ENCODE measurements at places on chromosomes 11 and 22.

DNA sequence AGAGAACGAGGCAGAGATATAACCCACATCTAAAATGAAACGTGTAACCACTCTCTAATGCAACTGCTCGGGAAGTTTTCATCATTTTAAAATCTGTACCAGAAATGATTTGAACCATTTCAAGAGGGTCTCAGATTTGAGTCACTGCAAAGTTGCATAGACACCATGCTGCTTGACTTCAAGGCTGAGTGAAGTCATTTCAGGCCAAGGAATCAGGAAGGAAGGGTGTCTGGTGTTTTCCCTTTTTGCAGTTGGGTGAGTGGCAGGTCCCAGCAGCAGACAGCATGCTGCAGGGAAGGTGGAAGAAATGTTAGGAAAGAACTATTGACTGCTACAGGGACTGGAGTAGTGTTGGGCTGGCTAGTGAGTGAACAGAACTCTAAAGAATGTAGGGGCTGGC lies 16.5 kb downstream of the TANGO2 start:
- no peak for DNase-seq

DNA sequence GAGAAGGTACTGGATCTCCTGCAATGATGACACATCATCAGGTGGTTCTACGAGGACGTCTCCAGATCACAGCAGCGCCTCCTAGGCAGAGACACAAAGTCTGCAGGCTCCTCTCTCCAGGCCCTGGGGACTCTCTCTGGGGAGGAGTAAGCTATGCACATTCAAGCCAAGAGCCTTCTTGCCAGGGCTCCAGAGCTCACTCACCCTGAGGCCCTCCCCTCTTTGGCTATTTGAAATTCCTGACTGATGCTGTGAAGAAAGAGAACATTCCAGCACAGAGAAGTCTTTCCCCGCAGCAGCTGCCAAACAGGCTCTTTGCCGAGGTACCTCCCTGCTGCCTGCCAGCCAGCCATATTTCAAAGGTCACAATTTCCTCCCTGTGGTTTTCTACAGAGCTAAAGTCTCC lies 204.9 kb downstream of the CSNK2A3 start:
- peak; percentile 96 for DNase-seq

GRCh38 chr11:69659591-69659990 lies 15.6 kb downstream of the LTO1 start:
- no peak for DNase-seq

DNA sequence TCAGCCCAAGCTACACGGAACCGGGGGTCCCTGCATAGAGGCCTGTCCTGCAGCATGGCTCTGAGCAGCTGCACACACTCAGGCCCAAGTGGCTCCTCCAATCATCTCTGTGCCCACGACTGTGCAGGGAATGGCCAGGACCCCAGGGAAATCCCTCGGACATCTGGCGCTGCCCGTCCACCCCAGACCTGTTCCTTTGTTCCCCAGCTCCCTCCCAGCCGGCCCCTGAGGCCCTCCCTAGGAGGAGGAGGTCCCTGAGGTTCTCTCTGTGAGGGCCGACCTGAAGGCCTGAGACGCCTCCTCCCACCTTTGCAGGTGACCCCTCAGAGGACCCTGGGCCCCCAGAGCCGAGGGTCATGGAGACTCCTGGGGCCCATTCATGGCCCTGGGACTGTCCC lies 1.1 kb downstream of the MLC1 start:
- DNase-seq: no peak

DNA sequence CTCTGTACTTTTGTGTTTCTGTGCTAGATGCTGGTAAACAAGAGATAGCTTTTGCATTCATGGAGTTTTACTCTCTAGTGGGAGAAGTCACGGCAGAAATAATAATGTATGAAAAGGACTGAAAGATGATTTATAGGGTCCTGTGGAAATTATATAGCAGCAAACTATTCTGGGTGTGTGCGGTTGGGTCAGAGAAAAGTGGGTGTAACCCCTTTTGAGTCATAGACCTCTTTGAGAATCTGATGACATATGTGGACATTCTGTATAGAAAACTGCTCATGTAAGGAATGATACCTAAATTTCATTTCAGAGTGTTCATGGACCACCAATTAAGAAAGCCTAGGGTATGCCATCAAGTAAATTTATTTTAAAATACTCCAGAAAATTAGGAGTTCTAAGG lies 54.4 kb downstream of the TMEM135 start:
- peak; percentile 45 for DNase-seq

GRCh38 chr11:36360826-36361415 lies 64.8 kb downstream of the PRR5L start:
- no peak for DNase-seq

GRCh38 chr11:2846056-2846455 lies 39.5 kb downstream of the CDKN1C start:
- DNase-seq: peak; percentile 45

DNA sequence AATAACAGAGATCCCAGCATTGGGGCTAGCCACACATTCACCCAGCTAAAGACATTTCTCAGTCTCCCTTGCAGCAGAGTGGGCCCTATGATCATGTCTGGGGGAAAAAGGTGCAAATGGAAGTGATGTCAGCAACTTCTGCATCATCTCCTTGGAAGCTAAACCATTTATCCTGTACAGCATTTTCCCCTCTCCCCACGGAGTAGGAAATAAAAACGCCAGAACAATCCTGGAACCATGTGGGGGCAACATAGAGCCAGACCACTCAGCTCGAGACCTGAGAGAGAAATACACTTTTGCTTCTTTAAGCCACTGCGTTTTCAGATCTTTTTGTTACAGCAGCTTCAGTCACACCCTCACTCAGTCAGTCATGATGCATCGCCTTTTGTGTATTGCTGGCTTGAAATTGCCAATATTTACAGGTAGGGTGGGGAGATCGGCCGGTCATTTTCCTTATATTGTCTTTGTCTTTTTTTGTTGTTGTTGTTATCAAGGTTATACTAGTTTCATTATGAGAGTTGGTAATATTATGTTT lies 9.1 kb upstream of the RAC2 start:
- peak; percentile 53 for DNase-seq

DNA sequence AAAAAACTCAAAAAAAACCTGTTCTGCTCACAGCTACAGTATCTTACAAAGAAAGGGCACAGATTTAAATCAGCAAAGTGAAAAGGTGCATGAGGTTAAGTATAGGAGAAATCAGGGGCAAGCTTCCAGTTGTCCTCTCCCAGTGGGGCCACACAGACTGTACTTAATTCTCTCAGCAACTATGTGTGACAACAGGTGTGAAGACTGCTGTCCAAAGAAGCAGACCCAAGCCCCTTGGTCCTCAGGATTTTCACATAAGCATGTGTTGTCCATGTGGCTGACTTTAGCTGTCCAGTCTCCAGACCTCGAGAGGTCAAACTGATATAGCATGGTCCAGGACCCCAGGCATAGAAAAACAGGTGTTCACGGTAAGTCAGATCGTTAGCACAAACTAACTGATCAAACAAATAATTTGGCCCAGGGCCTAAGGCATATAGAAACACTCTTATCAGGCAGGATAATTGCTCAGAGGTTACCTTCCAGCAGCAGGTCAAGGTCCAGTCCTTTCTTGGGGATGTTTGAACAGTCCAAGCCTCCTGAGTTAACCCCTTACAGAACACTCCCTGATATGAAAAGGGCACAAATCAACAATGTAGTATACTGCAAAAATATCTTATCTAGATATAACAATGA lies 21.1 kb upstream of the CSTF3 start:
- DNase-seq: no peak

GRCh38 chr11:47775240-47775869 lies 8.2 kb upstream of the FNBP4 start:
- no peak for DNase-seq

DNA sequence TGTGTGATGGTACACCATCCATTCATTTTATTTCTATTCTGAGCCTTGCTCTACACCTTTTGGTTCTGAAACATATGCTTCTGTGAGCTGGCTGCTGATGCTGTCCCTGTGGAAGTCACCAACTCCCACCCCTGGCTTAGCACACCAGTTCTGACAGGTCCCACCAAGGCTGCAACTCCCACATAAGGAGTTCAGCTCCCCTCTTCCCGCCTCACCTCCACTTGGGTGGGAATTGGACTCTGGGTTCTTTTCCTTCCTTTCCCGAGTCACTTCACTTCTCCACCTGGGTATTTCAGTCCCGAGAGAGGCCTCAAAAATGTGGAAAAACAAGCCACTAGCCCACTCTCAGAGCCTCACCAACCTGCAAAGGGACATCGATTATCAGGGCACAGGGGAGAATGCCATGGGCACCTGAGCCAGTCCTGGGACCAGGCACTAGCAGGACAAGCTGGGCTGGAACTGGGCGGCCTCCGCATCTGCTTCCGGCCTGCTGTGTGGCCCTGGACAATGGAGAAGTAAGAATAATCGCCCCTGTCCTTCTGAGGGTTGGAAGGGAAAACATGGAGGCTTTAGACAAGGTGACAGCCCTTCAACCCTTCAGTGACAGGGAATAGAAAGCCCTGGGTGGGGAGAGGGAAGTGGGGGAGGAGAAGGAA lies 80.1 kb downstream of the IGLL1 start:
- DNase-seq: no peak

DNA sequence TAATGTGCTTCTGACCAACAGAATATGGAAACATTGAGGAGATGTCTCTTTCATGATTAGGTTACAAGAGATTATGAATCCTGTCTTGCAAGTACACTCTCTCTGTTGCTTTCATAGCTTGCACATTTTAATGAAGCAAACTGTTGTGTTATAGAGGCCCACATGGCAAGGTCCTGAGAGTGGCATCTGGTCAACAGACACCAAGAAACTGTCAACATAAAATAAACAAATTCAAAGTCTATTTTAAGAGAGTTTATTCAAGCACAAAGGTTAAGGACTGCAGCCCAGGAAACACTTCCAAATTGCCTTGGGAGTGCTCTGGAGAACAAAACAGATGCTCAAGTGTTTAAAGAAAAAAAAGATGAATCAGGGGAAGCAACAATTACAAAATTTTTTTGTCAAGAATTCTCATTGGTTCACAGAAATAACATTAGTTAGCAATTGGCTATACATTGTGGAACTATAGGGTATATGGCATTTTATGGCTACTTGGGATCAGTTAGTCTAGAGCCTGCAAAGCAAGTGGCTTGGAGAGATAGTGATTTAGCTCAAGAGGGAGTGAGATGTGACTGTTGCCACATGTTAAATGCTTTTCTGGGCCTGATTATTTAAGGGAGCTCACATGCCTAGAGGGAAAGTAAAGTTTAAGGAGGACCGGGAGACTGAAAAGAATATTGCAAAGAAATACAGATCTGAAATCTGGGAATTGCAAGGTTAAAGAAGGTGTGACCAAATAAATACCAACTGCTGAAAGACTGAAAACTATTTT lies 54.6 kb downstream of the CTSC start:
- no peak for DNase-seq

DNA sequence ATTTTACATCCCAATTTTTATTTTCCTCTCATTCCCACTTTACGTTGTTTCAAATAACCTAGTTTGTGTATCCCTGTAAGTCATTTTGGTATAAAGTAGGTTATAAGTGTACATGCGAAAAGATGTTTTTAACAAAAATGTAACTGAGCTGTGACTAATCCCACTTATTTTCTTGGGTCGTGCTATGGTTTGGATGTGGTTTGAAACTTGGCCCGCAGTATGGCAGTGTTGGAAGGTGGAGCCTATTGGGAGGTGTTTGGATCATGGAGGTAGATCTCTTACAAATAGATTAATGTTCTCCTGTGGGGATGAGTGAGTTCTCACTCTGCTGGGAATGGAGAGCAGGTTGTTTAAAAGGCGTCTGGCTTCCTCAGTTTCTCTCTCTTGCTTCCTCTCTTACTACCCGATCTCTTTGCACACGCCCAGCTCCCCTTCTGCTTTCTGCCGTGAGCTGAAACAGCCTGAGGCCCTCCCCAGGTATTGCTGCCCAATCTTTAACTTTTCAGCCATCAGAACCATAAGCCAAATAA lies 7.2 kb downstream of the RPL27A start:
- peak; percentile 44 for DNase-seq

GRCh38 chr11:85685125-85685819 lies 723 bp downstream of the CCDC89 start:
- no peak for DNase-seq

- peak; percentile 2 for DNase-seq
These were observed 86.7 kb downstream of the OSBP2 start for GRCh38 chr22:30781271-30781875.

GRCh38 chr11:72576243-72576595 lies 98.0 kb downstream of the PDE2A start:
- DNase-seq: no peak

- DNase-seq: no peak
These were observed 199.4 kb upstream of the LUZP2 start for GRCh38 chr11:24297461-24297860.

DNA sequence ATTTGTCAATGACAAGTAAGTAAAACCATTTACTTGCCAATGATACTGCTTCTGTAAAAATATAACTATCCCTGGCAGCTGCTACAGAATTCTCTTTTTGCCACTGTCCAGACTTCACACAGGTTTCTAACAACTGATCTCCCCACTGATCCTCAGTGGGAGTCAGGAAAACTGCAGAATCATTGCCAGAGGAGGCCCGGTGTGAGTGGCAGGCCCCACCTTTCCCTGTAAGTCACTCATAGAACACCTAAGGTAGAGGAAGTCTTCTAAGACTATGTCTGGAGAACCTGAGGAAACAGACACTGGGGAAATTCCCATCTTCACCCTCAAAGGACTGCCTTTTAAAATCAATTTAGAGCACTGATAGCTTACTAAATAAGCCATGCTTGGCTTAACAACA lies 66.3 kb downstream of the ZC3H12C start:
- no peak for DNase-seq

DNA sequence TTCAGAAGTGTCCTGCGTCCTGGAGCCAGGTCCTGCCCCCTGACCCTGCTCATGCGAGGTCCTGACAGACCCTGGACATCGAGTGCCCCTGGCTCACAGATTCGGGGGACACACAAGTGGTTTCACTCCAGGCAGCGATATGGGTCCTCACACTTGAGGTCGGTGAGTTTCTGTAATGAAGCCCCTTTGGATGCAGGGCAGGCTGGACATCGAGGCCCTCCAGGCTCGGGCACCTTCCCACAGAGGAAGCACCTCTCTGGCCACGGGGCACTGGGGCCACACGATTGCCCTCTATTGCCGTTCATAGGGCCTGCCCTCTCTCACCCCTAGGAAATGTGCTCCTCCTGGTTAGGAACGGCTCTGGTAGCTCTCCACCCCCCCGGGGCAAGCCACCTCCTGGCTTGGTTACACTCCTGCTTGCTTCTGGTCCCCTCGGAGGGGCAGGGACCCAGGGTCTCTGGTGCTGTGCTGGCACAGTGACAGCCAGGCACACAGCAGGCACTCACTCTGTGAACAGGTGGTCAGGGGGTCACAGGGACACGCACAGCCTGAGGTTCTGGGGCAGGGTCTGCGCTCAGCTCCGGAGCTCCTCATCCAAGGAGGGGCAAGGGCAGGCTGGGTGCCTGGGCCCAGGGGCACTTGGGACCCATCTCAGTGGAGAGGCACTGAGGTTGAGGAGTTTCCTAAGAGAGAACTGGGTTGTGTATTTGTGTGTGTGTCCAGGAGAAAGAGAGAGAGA lies 907.7 kb downstream of the BRD1 start:
- no peak for DNase-seq

- DNase-seq: peak; percentile 94
These were observed at the start of gene PPP2R5B for GRCh38 chr11:64923944-64924909. Gene PPP2R5B (plus strand): TSS chr11:64924689. CDS start chr11:64925735, 1,046 bp downstream.

Data from fibroblast of upper back skin (primary cell).